ENCODE measurements at places on chromosomes 5 and 9.

GRCh38 chr5:111574311-111574710, 62.0 kb upstream of the STARD4 start:
- DNase-seq: peak; percentile 61

DNA sequence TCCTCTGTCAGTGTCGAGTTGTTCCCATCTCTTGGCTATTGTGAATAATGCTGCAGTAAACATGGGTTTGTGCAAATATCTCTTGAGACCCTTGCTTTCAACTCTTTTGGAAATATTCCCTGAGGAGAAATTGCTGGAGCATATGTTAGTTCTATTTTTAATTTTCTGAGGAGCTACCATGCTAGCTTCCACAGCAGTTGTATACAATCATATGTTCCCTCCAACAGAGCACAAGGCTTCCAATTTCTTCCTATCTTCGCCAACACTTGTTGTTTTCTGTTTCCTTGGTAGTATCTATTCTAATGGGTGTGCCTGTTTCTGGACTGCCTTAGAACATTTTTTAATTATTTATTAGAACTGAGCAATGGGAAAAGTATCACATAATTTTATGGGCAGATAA, 23.6 kb upstream of the SHB start:
- DNase-seq: no peak

GRCh38 chr9:114733816-114734215, 51.8 kb upstream of the TEX48 start:
- DNase-seq: no peak

DNA sequence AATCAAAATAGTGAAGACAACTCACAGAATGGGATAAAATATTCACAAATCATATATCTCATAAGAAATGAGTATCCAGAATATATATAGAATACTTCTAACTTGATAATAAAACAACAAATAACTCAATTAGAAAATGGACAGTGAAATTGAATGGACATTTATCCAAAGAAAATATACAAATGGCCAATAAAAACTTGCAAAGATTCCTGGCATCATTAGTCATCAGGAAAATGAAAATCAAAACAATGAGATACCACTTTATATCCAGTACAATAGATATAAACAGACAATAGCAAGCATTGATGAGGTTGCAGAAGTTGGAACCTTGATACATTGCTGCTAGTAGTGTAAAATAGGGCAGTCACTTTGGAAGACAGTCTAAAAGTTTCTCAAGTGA, 12.8 kb upstream of the TLR4 start:
- peak; percentile 53 for DNase-seq

- DNase-seq: no peak
Observed at GRCh38 chr9:93081081-93081529, 14.9 kb upstream of the CARD19 start.

DNA sequence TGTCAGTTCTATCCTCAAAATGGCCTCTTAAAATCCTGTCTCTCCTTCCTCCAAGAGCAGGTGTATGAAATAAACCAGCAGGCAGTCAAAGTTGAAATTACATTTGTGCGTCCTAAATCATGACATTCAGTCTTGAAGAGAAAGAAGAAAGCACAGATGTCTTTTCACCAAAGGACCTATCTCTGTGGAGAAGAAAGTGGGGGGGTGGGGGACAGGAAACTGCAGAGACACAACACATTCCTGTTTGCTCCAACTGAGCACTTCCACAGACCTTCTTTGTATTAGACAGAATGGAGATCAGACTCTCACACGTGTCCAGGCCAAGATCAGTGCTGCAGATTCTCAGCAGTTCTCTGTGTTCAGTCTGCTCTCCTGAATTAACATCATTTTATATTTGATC, 471.9 kb upstream of the RGMB start:
- peak; percentile 38 for DNase-seq

DNA sequence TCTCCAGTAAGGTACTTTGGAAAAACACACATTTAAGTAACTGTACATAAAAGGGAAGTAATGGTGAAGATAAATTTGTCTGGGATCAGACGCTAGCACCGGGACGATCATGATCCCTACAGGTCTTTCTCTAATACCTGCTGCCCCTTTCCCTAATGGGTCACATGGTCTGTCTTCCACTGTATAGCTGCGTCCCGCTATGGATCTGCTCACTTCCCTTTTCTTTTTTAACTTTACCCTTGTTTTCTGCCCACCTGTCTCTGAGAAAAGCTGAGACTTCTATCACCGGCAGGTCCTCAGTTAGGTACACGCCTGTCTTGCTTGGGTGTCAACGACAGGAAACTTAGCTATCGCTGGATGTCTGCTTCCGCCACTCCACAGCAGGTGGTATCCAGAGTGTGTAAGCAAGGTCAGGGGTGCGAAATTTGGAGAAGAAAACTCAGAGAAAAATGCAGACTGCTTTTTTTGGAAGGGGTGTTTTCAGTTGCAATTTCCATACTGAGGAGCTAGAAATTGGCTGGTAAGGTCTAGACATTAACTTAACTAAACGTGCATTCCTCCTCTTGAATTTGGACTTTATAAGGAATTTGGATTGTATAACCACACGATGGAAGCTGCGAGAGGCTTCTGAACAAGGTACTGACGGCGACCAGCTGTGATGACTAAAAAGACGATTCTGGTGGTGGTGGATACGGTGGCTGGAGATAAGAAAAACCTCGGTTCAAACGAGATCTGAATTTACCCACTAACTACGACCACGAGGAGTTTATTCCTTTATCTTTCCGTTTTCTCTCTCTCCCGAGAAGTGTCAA, 1.1 kb upstream of the ICE1 start:
- DNase-seq: no peak

GRCh38 chr5:172887692-172888091, 53.6 kb downstream of the ERGIC1 start:
- peak; percentile 96 for DNase-seq

- no peak for DNase-seq
Observed at GRCh38 chr9:124478354-124478753, 28.1 kb downstream of the ADGRD2 start.
